ENCODE measurements at places on chromosomes 13 and 19.

GRCh38 chr13:60326273-60326672 lies 70.7 kb upstream of the TDRD3 start:
- DNase-seq: no peak

DNA sequence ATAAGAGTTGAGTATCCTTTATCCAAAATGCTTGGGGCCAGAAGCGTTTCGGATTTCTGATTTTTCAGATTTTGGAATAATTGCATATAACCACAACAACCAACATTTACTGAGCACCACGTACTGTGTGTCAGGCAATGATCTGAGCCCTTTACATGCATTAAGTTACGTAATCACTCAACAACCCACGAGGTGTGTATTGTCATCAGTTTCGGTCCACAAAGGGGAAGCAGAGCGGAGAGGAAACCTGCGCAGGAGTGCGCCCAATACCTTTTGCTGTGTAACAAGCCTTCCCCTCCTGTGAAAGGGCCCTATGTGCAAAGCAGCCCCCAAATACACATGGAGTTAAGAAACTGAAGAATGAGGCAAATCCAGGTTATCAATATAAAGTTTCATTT lies 20.7 kb upstream of the NLRP12 start:
- DNase-seq: no peak

GRCh38 chr19:55479451-55480230 lies 3.2 kb downstream of the ZNF628 start:
- DNase-seq: no peak

DNA sequence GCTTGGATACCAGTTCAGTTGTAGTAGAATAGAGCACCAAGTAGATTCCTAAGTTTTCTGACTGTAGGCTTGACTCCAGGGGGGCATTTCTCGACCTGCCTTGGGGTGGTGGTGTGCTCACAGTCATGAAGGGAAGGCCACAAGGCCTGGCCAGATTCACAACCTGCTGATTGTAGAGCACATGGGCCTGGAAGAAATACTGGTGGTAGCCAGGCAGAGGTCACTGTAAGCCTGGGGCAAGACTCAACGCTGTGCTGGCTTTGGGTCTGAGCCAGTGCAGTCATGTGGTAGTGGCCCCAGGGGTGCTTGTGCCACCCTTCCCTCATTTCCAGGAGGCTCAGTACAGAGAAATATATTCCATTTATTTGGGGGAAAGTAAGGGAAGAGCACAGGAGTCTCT lies 832.3 kb upstream of the SLC10A2 start:
- DNase-seq: no peak

DNA sequence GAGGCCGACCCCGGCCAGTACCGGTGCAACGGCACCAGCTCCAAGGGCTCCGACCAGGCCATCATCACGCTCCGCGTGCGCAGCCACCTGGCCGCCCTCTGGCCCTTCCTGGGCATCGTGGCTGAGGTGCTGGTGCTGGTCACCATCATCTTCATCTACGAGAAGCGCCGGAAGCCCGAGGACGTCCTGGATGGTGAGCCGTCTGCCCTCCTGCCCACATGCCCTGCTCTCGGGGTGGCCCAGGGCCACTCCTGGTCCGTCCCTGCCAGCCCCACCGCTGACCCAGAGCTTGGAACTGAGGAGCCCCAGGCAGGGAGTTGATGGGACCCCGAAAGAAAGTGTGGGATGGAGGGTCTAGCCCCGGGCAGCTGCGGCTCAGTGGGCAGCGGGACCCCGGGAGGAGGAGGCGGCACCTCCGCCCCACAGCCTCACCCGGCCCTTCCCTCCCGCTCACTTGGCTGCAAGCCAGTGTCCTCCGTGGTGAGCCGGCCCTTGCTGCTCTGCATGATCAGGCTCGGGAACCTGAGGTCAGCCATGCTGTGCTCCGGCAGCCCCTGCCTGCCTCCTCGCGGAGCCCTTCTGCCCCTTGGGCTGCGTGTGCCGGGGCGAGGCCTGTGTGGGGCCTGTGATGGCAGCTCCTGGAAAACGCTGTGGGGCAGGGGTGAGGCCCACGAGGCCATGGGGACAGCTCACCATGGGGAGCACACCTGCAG lies 8.1 kb upstream of the HCN2 start:
- DNase-seq: no peak

DNA sequence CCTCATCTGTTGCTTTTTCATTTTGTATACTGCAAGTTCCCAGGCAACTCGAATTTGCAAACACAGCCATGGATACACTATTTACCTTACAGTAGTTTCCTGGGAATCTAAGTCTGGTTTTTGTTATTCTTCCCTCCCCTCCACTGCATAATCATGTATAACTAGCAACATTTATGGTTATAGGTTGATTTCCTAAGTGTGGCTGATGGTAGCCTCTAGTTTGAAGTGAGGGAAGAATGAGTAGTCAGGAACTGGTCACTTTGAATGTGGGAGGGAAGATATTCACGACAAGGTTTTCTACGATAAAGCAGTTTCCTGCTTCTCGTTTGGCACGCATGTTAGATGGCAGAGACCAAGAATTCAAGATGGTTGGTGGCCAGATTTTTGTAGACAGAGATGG lies at the start of gene KCNRG:
Gene KCNRG (plus strand): TSS at position 187 of the 400 bp plus-strand sequence. CDS start 50 bp downstream, at position 237.
- no peak for DNase-seq

GRCh38 chr19:16343156-16343555 lies 18.5 kb downstream of the KLF2 start:
- no peak for DNase-seq

DNA sequence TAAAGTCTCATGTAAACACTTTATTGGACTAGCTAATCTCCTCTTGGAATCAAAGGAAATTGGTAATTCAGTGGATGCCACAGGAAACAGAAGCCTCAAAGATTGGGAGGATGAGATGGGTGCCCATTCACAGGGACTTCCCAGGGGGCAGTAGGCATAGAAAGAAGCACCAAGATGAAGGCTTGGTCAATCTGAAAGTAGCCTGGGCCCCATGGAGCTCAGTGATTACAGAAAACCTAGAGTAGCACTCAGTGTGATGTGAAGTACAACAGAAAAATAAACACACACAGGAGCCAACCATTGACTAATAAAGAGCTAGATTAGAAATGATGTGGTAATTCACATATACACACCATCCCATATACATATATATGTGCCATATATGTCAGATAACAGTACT lies 560.6 kb downstream of the TBC1D4 start:
- no peak for DNase-seq

- DNase-seq: peak; percentile 68
Measured at GRCh38 chr13:52850396-52851136, 2.1 kb upstream of the PCDH8 start.

- no peak for DNase-seq
Measured at GRCh38 chr13:22717036-22717435, 463.7 kb upstream of the SGCG start.

DNA sequence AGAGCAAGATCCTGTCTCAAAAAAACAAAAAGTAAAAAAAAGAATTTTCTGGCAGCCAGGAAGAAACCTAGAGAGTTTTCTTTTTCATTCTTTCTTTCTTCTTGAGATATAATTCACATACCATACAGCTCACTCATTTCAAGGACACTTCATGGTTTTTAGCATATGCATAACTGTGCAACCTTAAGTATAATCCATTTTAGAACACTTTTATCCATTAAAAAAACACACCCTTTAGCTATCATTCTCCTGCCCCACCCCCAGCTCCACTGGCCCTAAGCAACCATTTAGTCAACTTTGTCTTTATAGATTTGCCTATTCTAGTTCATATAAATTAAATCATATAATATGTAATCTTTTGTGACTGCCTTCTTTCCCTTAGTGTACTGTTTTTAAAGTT lies 8.1 kb upstream of the IPO5 start:
- DNase-seq: no peak

- no peak for DNase-seq
Measured at GRCh38 chr13:61410669-61411297, 4.9 kb downstream of the PCDH20 start.

Measured in activated naive CD8-positive, alpha-beta T cell treated with anti-CD3 and anti-CD28 coated beads, Interleukin-2, amount 10 ng/mL, durations not matched to agents 7 days and 5 days (primary cell).